AG08396 (cell line): ENCODE measurements at places on chromosomes 1 and 21.

DNA sequence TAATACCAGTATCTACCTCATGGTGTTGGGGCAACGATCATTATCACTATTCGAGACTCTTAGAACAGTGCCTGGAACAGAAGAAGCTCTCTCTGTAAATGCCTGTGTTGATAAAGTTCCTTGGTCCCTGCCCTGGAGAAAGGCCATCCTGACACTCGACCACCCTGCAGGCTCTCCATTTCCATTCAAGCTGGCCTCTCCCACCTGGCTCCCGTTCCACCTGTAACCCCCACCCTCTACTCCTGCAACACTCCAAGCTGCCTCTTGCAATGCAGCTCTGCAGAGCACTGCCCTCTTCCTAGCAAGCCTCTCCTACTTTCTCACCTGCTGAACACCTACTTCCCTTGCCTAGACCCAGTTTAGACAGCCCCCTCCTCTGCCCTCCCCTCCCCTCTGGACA, 6.1 kb downstream of the SPOCD1 start:
- DNase-seq: no peak

DNA sequence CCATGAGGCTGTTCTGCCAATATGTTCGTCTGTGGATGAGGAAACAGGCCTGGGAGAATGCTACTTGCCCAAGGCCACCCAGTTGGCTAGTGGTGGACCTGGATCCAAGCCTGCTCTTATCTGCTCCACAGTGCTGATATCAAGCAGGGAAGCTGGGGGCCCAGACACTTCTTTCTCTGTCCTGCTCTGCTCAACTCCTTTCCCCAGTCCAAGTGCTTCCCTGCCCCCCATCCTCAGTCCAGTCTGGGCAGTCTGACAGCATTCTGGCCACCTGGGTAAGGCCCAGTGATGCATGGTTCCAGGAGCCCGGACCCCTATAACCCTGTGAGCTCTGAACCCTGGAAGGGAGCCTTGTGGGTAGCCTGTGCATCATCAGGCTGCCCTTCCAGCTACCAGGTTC, 4.2 kb upstream of the PAQR7 start:
- DNase-seq: no peak

DNA sequence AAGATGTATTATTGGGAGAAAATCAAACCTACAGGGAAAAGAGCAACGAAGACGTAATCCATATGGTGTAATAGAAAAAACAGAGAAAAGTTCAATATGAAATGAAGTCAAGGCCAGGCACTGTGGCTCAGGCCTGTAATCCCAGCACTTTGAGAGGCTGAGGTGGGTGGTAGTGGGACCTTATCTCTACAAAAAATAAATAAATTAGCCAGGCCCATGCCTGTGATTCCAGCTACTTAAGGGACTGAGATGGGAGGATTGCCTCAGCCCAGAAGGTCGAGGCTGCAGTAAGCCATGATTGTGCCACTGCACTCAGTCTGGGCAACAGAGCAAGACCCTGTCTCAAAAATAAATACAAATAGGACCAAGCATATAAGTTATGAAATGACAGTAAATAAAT, 11.4 kb downstream of the DESI2 start:
- no peak for DNase-seq

DNA sequence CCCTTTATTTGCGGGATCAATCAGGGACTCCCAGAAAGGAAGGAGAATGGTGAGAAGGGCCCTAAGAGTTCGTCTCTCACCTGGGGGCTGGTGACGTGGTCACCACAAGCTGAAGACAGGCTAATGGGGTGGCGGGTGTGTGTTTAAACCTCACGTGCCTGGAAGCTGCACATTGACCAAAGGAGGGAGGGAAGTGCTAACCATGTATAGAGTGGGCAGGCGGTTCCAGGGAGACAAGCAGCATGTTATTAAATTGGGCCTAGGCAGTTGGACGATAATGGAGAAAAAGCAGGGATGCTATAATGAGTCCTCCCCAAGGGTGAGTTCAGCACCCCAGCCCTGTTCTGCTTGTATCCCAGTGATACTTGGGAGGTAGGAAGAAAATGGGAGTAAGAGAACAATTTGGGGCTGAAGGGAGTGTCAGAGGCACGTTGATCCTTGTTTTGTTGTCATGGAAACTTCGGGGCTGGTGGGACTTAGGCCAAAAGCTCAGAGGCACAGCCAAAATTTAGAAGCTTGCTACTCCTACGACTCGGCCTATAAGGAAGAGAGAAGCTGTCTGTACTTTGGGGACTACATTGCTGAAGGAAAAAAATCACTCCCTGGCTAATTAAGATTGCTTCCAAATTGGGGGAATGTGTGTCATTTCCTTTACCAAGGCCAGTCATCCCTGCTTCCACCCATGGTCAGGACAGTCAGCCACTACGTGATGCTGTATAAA, 33.2 kb upstream of the EPHA8 start:
- DNase-seq: peak; percentile 50

- no peak for DNase-seq
Measured at GRCh38 chr1:55559161-55559611, 344.0 kb upstream of the USP24 start.

GRCh38 chr1:89697383-89697782, 64.5 kb downstream of the LRRC8C start:
- DNase-seq: no peak

GRCh38 chr1:241716915-241717656, 65.0 kb downstream of the WDR64 start:
- no peak for DNase-seq

GRCh38 chr1:4379451-4380175, 274.8 kb upstream of the AJAP1 start:
- DNase-seq: no peak

DNA sequence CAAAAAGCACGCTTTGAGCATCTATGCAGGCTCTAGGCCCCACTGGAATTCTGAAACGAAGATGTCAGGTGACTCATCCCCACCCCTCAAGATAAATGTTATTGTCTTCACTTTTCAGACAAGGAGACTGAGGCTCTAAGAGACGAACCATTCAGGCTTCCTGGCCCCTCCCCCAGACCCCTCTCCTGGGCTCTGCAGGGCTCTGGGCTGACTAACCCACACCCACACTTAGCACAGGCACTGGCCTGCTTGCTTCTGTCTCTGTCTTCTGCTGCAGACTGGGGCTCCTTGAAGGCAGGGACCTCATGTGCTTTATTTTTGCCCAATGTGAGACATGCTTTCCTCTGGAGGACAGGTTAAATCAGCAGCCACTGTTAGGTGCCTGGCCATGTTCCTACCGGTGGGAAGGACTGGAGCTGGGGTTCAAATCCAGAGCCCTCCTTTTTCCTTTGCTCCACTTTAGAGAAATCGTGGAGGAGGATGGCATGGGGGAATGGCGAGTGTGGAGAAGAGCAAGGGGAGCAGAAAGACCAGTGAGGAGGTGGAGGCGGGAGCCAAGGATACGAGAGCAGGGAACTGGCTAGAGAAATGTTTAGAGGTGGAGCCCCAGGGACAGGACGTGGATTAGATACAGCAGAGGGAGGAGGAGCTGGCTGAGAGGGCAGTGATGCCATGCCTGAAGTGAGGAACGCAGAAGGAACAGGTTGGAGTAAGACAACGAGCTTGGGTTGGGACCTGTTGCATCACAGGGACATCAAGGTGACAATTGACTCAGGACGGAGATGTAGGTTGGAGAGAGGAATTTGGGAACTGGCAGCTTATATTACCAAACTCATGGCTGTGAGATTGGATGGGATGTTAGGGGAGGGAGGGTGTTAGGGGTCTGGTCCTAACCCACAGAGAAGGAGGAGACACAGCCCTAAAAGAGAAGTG, 1.7 kb downstream of the TMEM125 start:
- DNase-seq: peak; percentile 8

- peak; percentile 87 for DNase-seq
Measured at GRCh38 chr1:233295237-233295974, at the start of gene PCNX2. TSS of gene PCNX2 (minus strand) at chr1:233295725. CDS start at chr1:233295478, 247 bp downstream.

- peak; percentile 89 for DNase-seq
Measured at GRCh38 chr1:19240673-19241538, 10.4 kb downstream of the EMC1 start.

DNA sequence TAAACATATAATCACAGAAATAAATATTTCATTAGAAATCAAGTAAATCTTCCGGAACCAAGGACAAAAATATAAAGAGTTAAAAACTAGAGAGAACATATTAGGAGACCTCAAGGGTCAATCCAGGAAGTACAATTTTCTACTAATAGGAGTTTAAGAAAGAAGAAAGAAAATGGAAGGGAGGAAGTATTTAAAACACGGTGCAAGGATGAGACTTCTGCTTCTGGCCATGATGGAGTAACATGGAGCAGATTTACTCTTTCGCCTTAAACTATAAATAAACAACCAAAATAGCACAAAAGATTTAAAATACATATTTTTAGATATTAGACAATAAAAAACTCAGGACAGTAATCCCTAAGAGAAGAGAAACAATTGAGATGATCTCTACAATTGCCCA, 12.6 kb upstream of the IFNAR1 start:
- DNase-seq: no peak

- no peak for DNase-seq
Measured at GRCh38 chr1:30668024-30668423, 55.4 kb downstream of the MATN1 start.

GRCh38 chr1:117098287-117098890, 23.2 kb downstream of the TRIM45 start:
- DNase-seq: no peak

DNA sequence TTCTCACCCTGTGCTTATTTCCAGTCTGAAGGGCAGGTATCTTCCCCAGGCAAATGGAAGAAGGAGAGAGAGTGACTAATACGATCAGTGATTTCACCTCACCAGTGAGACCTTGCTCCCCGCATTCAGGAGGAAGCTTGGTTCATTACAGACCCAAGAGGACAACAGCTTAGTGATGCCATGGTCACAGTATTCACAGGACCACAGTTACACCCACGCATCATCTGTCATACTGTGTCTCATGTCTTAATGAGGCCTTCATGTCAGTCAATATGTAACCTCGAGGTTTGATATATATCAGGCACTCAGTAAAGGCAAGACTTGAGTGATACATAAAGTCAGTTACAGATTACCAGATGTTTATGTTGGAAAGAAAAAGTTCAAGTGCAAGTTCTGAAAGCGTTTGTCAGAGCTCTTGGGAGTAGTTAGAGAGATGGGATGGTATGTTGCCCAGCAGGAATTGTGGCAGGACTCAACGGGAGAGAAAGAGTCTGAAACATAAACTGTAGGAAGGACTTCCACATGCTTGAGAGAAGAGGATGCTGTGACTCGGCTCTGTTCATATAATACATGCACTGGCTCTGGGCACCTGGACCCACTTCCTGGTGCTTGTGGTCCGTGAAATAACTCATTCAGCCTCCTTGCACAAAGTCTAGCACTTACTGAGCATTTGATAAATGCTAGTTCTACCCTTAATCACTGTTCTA, 33.3 kb downstream of the GNPAT start:
- no peak for DNase-seq

DNA sequence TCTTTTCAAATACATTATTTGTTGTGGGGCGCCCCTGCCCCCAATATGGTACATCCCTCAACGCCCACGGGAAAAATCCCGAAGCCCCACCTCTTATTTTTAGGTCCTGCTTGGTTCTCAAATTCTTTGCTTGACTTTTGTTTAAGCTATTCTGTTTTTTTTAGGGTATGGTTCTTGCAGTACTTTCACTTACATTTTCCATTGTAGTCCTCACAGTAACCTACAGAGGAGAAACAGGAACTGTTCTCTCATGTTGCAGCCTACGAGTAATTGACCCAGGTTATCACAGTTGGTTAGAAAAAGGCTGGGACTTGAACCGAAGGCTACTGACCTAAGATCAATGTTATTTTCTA, 697 bp upstream of the C21orf91 start:
- DNase-seq: peak; percentile 5

DNA sequence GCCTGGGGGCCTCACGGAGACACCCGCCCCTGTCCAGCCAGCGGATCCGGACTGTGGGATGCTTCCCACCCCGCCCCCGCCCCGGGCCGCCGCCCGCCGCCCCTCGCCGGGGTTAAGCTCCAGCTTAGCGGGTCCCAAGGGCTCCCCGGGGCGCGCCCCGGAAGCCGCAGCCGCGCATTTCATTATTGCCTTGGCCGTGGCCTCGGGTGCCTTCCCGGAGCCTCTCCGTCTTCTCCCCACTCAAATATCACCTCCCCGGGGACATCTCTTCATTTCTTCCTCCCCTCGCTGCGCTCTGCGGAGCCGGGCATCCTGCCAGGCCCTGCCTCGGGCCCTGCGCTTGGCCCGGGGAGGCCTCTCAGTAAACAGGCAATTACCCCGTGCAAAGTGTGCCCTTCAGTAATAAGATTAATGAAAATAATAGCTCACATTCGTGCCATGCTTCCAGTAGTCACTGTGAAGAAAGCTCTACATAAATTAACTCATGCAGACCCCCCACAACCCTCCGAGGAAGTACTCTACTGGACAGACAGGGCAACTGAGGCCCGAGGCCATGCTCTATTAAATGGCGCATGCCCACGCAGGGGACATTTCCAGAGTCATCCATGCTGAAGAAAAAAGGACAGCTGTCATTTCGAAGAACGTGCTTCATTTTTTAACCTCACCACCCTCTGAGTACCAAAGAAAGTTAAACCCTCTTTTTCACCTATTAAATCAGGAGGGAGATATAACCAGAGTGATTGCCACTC, 49.9 kb upstream of the LAPTM5 start:
- no peak for DNase-seq

DNA sequence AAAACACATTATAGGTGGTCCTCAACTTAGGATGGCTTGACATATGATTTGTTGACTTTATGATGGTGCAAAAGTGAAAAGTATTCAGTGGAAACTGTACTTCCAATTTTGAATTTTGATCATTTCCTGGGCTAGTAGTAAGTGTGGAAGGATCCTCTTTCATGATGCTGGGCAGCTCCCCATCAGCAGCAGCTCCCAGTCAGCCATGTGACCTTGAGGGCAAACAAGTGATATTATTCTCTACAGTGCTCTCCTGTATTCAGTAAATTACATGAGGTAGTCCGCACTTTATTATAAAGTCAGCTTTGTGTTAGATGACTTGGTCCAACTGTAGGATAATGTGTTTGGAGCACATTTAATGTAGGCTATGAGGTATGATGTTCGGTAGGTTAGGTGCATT, 36.4 kb downstream of the SLC22A15 start:
- no peak for DNase-seq

DNA sequence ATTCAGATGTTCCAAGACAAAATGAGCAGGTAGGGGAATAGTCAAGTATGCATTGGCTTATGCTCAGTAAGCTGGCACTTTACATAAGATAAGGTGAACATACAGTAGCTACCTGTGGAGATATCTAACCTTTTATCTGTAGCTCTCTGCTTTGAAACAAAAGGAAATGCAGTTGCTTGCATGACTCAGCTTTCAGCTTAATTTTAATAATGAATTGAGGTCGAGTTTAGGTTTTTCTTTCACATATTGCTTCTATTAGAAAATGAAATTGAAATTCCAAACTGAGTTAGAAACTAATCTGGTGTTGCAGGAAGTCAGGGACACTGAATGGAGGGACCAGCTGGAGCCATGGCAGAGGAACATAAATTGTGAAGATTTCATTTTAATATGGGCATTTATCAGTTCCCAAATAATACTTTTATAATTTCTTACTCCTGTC, 8.3 kb downstream of the FRRS1 start:
- DNase-seq: no peak

GRCh38 chr1:112698366-112699310, 8.3 kb downstream of the RHOC start:
- no peak for DNase-seq
